Activated B cell treated with CpG ODN at 0.5 μM for 24 hours (primary cell): ENCODE measurements at places on chromosomes 11 and 22. TPM values are rescaled to one million over a fixed set of nuclear protein-coding genes. Genes with fewer than 3 reads are reported as not detected.

GRCh38 chr11:132623511-132623910 lies 908.8 kb downstream of the OPCML start:
- DNase-seq: no peak

Gene NOX4
- total RNA-seq: not detected in 2 replicates

Gene EXPH5
- 0.27 and 0.29 TPM in 2 replicates for total RNA-seq

GRCh38 chr11:65404638-65405339 lies 17.8 kb upstream of the NEAT1 start:
- DNase-seq: no peak

DNA sequence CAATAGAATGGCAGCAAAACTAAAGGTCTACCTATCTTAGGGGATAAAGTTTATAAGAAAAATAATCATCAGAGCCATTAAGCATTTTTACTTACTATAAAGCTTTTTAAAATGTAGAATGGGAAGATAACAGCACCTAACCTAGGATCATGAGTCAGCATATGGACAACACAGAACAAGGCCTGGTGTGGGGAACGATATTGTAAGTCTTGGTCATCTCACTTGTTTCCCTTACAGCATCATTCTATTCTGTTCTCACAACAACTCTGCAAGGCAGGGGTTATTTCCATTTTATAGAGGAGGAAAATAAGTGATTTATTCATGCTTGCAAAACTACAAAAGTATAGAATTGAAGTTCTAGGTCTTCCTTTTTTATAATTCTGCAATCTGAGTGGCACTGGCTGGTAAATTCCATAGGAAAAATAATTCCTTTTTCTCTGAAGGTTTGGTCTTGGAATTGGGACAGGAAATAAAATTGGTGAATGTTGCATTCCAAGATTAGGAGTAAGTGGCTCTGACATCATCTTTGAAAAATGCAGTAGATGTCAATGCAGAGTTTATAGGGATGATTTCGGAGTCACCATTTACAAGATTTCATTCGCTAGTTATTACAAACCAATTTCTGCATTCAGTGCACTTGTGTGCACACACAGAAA lies 423.0 kb downstream of the DYNC2H1 start:
- DNase-seq: no peak

- no peak for DNase-seq
Observed at GRCh38 chr11:69598147-69598546, 42.8 kb upstream of the CCND1 start.

DNA sequence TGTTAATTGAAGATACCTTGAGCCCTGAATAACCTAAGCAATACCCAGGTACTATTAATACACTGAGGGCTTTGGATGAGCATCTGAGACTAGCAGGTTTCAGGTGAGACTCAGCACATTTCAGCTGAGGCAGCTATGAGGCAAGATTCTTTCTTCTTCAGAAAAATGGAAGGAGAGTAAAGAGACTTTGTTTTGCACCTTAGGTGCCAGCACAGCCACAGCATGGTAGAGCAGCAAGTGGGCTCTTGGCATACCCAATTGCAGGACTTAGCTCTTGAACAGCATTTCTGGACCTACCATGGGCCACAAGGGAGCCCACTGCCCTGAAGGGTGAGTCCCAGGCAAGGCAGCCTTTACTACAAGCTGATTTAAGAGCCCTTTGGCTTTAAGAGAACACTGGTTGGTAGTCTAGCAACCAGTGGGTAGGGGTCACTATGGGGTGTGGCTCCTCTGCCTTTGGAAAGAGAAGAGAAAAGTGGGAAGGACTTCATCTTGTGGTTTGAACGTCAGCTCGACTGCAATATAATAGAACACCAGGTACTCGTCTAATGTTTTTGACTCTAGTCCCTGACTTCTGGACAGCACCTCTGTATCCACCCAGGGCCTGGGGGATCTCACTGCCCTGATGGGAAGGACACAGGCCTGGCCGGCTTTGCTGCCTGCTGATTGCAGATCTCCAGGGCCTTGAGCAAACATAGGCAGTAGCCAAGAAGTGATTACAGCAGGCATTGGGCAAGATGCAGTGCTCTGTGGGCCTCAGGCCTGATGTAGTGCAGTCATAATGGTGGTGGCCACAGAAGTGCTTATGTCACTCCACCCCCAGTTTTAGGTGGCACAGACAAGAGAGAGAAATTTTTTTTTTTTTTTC lies 73.3 kb downstream of the GLYATL1 start:
- no peak for DNase-seq

DNA sequence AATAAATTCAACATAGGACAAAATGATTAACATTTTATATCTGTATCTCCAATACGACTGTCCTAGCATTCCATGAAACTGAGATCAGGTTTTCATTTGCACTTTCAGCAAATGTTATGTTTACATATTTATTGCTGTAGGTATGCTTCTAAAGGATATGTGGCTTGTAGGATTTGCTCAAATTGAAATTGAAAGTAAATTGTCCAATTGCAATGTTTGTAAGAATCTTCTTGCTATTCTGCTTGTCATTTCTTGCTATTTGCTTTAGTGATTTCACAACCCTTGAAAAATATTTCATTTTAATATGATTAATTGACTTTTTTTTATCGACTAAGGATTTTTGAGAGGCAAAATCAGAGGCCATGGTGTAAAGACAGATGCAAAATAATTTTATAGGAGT lies 904.2 kb upstream of the RAG2 start:
- no peak for DNase-seq
